ENCODE measurements at places on chromosomes 6 and 20. TPM values are rescaled to one million over a fixed set of nuclear protein-coding genes. Genes with fewer than 3 reads are reported as not detected.

The TRIM31 gene
- total RNA-seq, result 2.0 TPM

The SEC63 gene
- total RNA-seq, result 24.9 TPM

The SPTLC3 gene
- 0.07 TPM for total RNA-seq

The CGAS gene
- 7.5 TPM for total RNA-seq

The KCNK16 gene
- not detected for total RNA-seq

The ID4 gene
- total RNA-seq, result 2.4 TPM

The PMEPA1 gene
- 408 TPM for total RNA-seq

The SYNGAP1 gene
- 4.2 TPM for total RNA-seq

The CALHM5 gene
- 0.10 TPM for total RNA-seq

The SOX18 gene
- total RNA-seq, result 1.1 TPM

The APCDD1L gene
- total RNA-seq, result not detected

The POLR1C gene
- 55.0 TPM for total RNA-seq

The TMEM14C gene
- total RNA-seq, result 150 TPM

The FAM217A gene
- total RNA-seq, result not detected

The CST9 gene
- not detected for total RNA-seq

The DOK5 gene
- total RNA-seq, result not detected

The PCNA gene
- 428 TPM for total RNA-seq

The DBNDD2 gene
- 28.0 TPM for total RNA-seq

The ANKRD66 gene
- not detected for total RNA-seq

The CST5 gene
- not detected for total RNA-seq

The C20orf141 gene
- total RNA-seq, result 0.60 TPM

The CTAGE9 gene
- not detected for total RNA-seq

The CDK19 gene
- total RNA-seq, result 3.5 TPM

The TSPO2 gene
- not detected for total RNA-seq
